ENCODE measurements at places on chromosomes 4 and X. TPM values are rescaled to one million over a fixed set of nuclear protein-coding genes. Genes with fewer than 3 reads are reported as not detected.
A peak's percentile ranks its signal among the peaks of the same experiment; 100 is the strongest.

DNA sequence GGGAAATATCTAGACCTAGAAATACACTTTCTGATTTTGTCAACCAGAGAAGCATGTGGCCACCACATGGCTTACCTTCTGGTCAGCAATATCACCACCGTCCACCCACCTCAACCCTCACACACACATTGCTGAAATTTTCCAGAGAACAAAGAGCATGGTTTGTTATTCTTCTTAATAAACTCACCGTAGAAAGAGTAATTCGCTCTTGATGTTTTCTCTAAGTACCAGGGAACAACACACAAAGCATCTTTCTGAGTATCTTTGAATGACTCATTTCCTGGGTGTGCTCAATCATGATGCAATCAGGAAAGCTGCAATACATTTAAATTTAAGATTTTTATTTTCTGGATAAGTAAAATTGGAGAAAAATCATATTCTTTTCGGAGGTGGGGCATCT, 24.7 kb upstream of the LRAT start:
- no peaks in the 10 kb centered on the region for H3K27me3 ChIP-seq
- H3K4me1 ChIP-seq: no peaks in the 10 kb centered on the region
- no peaks in the 10 kb centered on the region for H3K36me3 ChIP-seq
- H3K27ac ChIP-seq: no peak overlapping the region

- no peak overlapping the region for H3K27ac ChIP-seq
- H3K4me3 ChIP-seq: no peak overlapping the region
- no peaks in the 10 kb centered on the region for H3K36me3 ChIP-seq
- H3K4me1 ChIP-seq: no peaks in the 10 kb centered on the region
- H3K27me3 ChIP-seq: no peaks in the 10 kb centered on the region
- DNase-seq: no peak
Observed at GRCh38 chr4:162201673-162202072, 37.9 kb upstream of the FSTL5 start.

DNA sequence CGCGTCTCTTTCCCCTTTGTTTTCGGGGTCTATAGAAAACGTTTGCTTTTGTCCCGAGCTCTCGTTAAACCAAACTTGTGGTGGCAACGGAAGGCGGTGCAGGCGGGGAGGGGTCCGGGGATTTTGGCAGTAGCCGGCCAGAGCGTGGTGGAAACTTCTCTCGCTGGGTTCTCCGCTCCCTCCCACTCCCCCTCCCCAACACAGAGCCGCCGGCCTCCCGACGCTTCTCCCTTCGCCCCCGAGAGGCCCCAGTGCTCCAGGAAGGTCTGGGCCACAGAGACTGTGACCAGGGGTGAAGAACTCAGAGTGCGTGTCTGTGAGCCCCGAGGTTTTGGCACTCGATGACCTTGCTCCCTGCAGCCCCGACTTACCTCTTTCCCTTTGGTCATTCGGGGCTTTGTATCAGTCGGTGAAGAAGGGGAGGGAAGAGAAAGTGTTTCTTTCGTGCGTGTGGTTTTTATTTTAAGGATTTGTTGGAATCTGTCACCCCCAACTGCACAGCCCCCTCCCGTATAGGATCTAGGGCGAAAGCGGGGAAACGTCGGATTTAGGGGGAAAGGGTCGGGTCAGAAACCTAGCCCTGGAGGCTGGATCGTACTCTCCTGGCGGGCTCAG, 9.0 kb upstream of the BCOR start:
- H3K27me3 ChIP-seq: no peaks in the 10 kb centered on the region
- no peak for DNase-seq
- peak overlapping the region; percentile 89 for H3K27ac ChIP-seq
- H3K4me3 ChIP-seq: peak overlapping the region; percentile 72

DNA sequence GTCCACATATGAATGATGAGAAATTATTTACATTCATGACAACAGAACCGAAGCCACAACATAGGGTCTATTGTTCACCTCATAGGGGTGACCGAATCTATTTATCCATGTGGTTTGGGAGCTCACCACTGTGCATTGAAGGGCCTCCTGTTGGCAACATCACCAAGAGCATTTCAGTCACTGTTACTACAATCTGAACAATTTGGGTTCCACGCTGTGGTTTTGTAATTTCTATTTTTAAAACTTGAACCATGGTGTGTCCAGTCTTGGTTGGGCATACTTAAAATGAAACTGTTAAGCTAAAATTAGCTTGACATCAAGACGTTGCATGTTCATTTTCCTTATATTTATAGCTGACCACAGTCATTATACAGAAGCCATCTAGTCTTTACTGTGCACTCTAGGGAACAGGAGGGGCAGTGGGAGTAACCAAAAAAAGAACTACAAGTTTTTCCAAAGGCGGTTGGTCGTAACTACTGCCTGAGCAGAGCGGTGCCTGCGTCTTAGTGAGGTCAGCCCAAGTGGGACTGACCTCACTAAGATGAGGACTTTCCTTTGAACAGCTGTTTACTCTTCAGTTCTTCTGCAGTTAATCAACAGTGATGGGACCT, 192.1 kb downstream of the SPRY1 start:
- no peaks in the 10 kb centered on the region for H3K27me3 ChIP-seq
- H3K27ac ChIP-seq: peak overlapping the region; percentile 50
- no peak overlapping the region for H3K4me3 ChIP-seq
- H3K4me1 ChIP-seq: peaks cover 12% of the 10 kb centered on the region
- DNase-seq: no peak

The IRS4 gene
- 0.23 TPM for total RNA-seq
